ENCODE measurements at places on chromosomes 2 and 18.

DNA sequence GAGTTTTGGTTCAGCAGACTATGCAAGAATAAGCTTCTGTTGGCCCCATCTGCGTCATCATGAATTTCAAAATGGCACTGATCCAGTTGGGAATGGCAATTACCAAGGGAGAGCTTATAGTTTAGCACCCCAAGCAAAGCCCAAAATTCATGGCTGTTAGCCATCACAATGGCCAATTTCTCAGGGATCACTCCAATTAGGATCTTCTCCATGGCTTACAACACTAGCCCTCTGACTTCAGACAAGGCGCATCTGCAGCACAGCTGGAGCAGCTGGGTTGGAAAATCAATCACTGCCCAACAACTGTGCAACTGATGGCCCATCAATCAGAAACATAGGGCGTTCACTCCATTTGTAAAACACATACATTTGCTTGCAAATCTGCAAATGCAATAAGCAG lies 273.6 kb downstream of the SRBD1 start:
- DNase-seq = no peak

DNA sequence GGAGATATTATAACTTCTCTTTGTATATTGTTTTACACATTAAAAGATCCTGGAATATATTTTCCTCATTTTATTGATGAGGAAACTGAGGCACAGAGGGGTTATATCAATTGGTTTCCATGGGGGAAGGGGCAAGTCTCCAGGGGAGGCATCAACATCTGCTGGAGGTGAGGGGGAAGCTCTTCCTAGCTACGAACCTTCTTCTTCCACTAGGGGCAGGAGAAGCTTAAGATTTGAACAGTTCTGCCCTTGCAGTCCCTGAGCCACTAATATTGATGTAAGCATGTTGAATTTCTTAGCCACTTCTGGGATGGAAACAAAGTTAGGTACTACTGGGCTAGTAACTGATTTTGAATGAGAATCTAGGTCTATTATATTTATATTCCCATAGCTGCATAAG lies 140.1 kb upstream of the AQP4 start:
- peak; percentile 3 for DNase-seq

GRCh38 chr2:220347626-220348025 lies 720.2 kb downstream of the SLC4A3 start:
- DNase-seq = no peak

GRCh38 chr2:238308177-238308576 lies 12.1 kb upstream of the TRAF3IP1 start:
- DNase-seq = no peak

- no peak for DNase-seq
Measured at GRCh38 chr2:6978991-6979390, 61.8 kb downstream of the RNF144A start.

All from suppressor macrophage treated with lipopolysaccharide for 1 hour (primary cell).